Metanephros (tissue), 2 donors: ENCODE measurements at places on chromosomes 2 and 18. TPM values are rescaled to one million over a fixed set of nuclear protein-coding genes. Genes with fewer than 3 reads are reported as not detected.

Gene MOGAT1
- total RNA-seq, result not detected

Gene CGREF1
- total RNA-seq, result 3.6 TPM

Gene GCG
- not detected for total RNA-seq

Gene HAAO
- 32.6 TPM for total RNA-seq

Gene NR4A2
- total RNA-seq, result 2.3 TPM

Gene DES
- 582 TPM for total RNA-seq

Gene HEATR5B
- 33.0 TPM for total RNA-seq

Gene TRIM43
- total RNA-seq, result 0.18 TPM

Gene ABHD3
- total RNA-seq, result 19.7 TPM

Gene TSPYL6
- not detected for total RNA-seq

Gene NPAS2
- total RNA-seq, result 9.3 TPM

Gene HRH4
- total RNA-seq, result 0.23 TPM

Gene CFC1
- not detected for total RNA-seq

Gene PGAP1
- 31.6 TPM for total RNA-seq
